ENCODE measurements at places on chromosomes 13 and 19.

GRCh38 chr13:43830497-43830881, 43.7 kb upstream of the ENOX1 start:
- no peak for DNase-seq

DNA sequence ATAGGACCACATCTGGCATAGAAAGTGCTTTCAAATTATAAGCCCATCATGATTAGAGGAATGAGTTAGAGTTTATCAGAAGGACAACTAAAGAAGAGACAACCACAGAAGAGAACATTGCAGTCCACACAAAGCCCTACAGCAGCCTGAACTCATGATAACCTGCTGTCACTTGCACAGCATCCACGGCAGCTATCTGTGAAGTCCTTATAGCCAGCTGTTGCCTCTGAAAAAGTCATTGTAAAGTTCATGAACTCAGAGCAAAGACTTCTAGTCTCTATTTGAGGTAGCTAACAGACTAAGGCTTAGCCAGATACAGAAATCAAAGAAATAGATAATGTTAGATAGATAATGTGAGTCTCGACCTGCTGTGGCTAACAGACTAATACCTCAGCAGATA, 450.0 kb downstream of the KLF5 start:
- no peak for DNase-seq

- DNase-seq = no peak
Measured at GRCh38 chr13:113666951-113667701, at the start of gene GRK1. Gene GRK1, plus strand, starts transcription at chr13:113667219. Its CDS starts 168 bp downstream, at chr13:113667387.

- no peak for DNase-seq
Measured at GRCh38 chr13:95245071-95245470, 56.2 kb downstream of the ABCC4 start.

- DNase-seq = no peak
Measured at GRCh38 chr13:107974409-107974808, 240.9 kb downstream of the LIG4 start.

GRCh38 chr19:47704024-47704423, 9.2 kb upstream of the EHD2 start:
- no peak for DNase-seq

DNA sequence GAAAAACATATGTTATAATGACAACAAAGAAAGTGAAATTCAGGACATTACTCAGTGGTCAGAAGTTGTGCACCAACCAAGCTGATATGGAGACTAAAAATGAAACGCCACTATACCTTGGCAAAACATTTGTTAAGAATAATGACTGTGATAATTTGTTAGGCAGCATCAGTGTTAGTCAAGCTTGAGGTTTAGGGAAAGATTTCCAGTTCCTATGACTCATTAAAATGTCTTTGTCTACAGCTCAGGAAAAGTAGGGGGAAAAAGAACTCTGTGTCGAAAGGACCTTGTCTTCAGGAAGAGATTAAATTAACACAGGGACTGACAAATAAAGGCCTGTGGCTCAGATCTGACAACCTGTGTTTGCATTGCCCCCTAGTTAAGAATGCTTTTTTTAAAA, 764.1 kb upstream of the SLITRK6 start:
- DNase-seq = no peak

- no peak for DNase-seq
Measured at GRCh38 chr19:21127001-21127400, 14.8 kb upstream of the ZNF431 start.

- no peak for DNase-seq
Measured at GRCh38 chr13:20181188-20181587, 11.6 kb downstream of the GJB2 start.

DNA sequence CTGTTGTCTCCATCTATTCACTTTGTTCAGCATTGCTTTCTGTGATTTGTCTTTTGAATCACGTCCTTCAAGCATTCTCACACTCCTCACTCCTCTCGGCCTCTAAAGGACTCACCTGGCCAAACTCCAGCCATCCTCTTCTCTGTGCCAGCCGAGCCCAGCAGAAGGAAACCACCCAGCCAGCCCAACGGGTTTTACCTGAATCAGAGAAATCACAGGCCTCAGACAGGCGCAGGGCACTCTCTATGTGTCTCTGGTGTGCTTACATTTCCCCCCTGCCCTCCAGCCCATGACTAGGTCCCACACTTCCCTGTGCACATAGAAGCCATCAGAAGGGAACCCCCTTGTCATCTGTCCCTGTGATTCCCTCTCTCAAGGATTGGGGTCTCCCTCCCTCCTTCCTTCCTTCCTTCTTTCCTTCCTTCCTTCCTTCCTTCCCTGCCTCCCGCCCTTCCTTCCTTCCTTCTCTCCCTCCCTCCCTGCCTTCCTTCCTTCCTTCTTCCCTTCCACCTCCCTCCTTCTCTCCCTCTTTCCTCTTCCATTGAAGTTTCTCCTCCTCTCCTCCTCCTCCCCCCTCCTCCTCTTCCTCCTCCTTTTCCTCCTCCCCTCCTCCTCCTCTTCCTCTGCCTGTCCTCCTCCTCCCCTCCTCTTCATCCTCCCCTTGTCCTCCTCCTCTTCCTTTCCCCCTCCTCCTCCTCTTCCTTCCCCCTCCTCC, 8.8 kb upstream of the ZNF541 start:
- DNase-seq = no peak

GRCh38 chr13:45718063-45718462, 15.9 kb downstream of the CBY2 start:
- DNase-seq = no peak

- DNase-seq = no peak
Measured at GRCh38 chr13:23947893-23948292, 50.6 kb upstream of the C1QTNF9B start.

DNA sequence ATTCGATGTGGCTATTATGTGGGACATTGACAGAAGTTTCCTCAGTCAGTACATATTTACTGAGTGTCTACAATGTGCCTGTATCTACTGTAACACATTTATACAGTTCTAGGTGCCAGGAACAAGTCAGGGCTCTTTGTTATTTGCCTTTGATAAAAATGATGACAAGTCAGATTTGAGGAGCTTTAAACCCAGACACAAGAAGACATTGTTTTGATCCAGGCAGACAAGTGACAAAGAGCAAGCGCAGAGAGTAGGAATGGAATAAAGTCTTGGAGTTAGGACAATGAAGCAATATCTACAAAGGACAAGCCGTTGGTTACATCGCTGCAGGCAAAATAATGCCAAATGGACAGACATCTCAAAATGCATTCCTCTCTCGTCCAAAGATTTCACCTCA, 70.1 kb downstream of the ITGBL1 start:
- DNase-seq = no peak

DNA sequence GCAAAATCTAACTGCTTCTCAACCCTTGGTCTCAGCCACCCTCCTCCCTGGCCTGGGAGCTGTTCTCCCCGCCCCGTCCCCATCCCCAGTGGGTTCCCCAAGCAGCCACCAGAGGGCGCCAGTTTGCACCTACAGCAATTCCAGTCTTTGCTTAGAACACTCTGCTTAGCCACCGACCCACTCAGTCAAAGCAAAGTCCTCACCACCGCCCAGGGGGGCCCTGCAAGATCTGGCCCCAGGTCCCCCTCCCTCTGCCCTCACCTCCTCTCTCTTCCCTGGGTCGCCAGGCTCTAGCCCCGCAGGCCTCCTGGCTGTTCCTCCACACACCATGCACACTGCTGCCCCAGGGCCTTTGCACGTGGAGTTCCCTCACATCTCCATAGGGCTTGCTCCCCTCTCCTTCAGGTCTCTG, 12.4 kb downstream of the TMEM143 start:
- DNase-seq = peak; percentile 56

DNA sequence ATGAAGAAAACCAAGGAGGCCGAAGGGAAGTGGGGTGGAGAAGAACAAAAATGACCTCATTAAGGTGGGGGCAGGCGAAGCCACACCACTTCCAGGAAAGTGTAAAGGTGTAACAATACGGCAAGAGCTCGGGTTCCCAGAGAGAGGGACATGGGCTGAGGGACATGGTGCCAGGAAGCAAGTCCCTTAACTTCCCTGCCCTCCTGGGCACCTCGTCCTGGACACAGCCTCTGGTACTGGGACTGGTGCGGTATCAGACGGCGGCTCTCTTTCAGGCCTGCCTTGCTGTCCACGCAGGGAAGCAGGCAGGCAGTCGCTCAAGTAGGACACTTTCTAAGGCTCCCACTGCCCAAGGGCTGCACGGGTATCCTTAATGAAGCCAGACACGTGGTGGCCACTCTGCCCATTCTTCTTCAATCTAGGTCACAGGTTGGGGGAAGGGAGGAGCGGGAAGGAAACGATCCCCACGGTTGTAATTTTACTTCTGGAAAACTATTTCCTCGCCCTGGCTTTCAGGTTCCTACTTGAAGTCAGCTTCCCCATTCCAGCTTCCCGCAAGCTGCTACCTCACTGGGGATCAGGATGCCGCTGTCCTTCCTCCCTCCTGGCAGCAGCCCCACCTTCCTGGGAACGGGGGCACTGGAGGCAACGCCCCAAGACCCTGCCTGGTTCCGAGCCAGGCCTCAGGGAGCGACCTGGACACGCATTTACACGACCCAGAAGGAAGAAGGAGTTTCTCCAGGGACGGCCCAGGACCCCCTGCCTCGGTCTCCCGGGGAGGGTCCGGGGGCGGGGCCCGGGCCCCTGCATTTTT, 1.2 kb downstream of the AP3D1 start:
- DNase-seq = no peak

GRCh38 chr13:111880185-111880584, 186.8 kb upstream of the SOX1 start:
- DNase-seq = no peak

GRCh38 chr19:42606660-42607351, 12.1 kb upstream of the CEACAM8 start:
- peak; percentile 12 for DNase-seq

DNA sequence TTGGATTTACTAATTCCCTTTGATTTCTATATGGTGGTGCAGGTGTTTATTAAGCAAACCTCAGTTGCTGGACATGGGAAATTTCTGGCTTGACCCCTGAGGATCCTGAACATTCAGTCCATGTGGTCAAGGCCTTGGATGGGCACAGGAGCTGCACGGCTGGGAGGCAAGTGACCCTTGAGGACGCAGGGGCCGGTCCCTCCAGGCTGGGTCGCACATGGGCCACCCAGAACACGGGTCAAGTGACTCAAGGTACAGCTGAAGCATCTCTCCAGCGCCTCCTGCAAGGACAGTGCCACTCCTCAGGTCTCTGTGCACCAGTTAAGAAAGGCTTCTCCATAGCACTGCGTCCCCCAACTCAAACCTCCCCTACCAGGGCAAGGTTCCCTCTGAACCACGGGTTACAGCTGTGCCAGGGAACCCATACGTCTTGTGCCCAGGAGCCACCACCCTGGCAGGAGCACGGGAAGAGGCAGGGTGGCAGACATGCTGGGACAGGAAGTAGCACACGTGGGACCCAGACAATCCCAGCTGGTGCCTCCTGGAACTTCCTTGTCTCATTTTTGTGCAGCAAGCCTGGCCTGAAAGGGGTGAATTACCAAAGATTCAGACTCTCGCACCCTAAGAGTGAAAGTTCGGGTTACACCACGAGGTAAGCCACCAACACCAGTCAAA, 93.1 kb downstream of the SPACA7 start:
- no peak for DNase-seq

- no peak for DNase-seq
Measured at GRCh38 chr19:46761418-46761831, 15.2 kb upstream of the STRN4 start.

GRCh38 chr19:18674616-18675015, 8.9 kb upstream of the CRTC1 start:
- DNase-seq = no peak

DNA sequence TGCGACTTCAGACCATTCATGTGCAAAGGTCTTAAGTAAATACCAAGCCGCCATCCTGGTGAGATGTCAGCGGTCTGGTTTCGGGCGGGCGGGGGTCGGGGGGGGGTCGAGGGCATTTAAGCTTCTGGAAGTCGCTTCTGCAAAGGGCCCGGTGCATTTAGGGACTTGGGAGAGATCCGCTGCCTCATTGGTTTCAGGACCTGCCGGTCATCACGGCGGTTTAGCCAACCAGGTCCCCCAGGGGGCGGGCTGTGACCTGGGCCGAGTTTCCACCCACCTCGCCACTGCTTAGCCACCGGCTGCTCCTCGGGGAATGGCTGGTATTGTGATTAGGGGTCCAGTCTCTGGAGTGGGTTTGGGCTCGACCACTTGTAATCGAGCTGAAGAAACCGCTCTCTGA, 7.8 kb downstream of the ANKLE1 start:
- DNase-seq = peak; percentile 67

GRCh38 chr13:113933901-113934300, 40.0 kb downstream of the C13orf46 start:
- no peak for DNase-seq

GRCh38 chr19:33677745-33678426, 56.1 kb downstream of the CHST8 start:
- DNase-seq = no peak

GRCh38 chr19:43438291-43439031, 23.8 kb downstream of the TEX101 start:
- no peak for DNase-seq

GRCh38 chr13:106680796-106681472, 113.0 kb upstream of the ARGLU1 start:
- DNase-seq = no peak

DNA sequence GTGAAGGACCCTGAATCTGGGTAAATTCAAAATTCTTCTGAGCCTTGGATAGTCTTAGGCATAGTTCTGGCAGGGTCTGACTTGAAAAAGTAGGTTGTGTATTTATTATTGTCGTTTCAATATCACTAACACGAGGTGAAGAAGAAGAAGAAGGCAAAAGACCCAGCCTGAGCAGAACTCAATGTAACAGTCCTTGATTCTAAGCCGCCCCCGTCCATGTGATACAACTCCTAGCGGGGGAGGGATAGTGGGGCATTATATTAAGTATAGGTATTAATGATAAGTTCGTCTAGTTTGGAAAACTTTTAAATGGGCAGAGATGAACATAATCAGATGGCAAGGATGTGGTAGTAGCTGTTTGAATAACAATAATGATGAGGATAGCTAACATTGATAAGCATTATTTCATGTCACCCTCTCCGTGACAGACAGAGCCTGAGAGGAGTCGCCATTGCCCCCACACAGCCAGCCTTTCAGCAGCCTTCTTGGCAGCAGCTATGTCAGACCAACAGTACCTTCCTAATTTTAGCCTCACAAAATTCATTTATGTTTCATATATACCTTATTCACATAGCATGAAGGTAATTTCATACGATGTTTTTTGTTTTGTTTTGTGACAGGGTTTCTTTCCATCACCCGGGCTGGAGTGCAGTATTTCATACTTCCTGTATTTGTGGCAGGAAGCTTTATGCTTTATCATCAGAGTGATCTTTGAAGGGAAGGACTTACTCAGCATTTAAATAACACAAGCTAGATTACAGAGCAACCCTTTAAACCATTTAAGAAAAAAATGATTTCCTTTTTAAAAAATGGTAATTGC, 64.4 kb upstream of the NPAS1 start:
- DNase-seq = no peak

GRCh38 chr19:38932425-38933179, 1.9 kb downstream of the MRPS12 start:
- no peak for DNase-seq

DNA sequence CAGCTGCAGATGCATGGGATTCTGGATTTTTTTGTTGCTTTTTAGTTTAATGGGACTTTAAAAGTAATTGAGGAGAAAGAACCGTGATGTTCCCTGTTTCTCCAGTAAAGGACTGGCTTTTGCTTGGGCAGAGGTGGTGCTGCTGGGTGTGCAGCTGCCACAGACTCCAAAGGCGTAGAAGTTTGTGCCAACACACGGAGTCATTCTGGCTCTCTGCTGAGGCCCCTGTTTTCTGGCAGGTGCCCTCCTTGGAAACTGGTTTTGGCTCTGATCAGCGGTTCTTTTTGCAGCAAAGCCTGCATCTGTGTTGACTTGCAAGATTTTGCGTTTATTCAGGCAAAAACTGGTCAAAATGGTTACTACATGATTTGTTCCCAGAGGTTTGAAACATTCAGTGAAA, 16.0 kb upstream of the QTRT1 start:
- no peak for DNase-seq

- DNase-seq = no peak
Measured at GRCh38 chr13:104006625-104007075, 940.4 kb upstream of the SLC10A2 start.

Data from stimulated activated naive B cell treated with anti-CD40 and anti-IgM and Interleukin-4, amounts not matched to agents 10 μg/mL and 1 μg/mL and 100 μg/mL, for 72 hours (primary cell).